Cardiac septum (tissue), 1 donor: ENCODE measurements at places on chromosomes 11 and 22.

GRCh38 chr11:67516806-67517205 lies 6.4 kb downstream of the CABP2 start:
- no peak for DNase-seq

DNA sequence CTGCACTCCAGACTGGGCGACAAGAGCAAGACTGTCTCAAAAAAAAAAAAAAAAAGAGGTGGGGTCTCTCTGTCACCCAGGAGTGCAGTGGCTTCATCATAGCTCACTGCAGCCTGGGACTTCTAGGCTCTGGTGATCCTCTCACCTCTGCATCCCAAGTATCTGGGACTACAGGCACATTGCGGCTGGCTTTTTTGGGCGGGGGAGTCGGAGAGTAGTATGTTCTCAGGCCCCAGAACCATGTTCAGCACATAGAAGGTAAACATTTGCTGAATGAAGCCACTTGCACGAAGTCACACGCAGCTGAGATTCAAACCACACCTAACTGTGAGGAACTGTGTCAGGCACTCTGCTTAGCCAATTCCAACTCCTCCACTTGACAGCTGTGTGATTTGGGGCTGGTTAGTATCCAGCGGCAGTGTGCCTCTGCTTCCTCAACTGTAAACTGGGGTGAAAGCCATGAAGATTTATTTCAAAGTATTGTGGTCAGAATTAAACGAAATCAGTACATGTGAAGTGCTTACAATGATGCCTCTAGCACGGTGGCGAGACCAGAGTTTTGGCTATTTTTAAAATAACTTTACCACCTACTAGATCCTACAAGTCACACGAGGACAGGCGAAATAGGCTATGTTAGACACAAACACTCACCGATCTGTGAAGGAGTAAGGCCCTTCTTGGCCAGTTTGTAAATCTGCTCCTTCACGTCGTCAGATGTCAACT lies 789 bp downstream of the RPS13 start:
- DNase-seq: no peak

DNA sequence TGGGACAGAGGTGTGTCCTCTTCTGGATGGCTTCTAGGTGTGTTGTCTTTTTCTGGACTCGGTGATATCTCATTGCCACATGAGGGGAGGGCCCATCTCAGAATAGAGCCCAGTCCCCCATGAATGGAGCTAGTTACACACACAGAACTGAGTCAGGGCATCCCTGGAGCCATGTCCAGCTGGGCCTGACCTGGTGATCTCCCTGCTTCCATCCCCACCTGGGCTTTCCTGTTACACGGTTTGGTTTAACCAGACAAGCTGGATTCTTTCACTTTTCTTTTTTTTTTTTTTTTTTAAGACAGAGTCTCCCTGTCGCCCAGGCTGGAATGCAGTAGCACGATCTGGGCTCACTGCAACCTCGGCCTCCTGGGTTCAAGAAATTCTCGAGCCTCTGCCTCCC lies 6.1 kb upstream of the A4GALT start:
- DNase-seq: no peak

DNA sequence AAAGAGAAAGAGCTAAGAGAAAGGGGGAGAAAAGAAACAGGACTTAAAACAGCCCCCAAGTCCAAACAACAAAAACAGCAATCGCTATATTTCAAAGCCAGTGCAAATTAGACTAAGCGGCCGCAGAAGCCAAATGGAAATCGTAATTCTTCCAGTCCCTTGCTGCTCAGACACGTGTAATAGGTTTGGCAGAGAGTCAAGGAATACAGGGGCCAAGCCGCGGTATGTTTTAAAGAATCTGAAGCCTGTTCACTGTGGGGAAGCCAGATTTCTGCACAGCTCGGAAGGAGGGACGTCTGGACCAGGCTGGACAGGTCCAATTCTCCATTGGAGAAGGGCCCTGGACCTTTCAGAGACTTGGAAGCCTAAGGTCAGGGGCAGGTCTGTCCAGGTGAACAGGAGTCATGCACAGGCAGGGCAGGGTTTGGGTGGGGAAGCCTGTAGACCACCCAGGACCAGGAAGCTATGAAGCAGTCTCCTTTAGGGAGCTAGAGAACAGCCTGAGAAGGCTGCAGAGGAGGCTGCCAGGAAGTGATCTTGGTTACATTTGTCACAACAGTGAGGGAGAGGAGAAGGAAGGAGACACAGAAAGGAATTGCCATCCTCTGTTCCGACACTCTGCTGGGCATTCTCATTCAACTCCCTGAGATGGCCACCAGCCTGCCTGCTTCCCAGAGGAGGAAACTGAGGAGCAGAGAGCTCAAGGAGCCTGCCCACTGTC lies 265.5 kb upstream of the ISX start:
- DNase-seq: no peak

GRCh38 chr11:69183613-69184012 lies 27.9 kb downstream of the SMIM38 start:
- DNase-seq: no peak

DNA sequence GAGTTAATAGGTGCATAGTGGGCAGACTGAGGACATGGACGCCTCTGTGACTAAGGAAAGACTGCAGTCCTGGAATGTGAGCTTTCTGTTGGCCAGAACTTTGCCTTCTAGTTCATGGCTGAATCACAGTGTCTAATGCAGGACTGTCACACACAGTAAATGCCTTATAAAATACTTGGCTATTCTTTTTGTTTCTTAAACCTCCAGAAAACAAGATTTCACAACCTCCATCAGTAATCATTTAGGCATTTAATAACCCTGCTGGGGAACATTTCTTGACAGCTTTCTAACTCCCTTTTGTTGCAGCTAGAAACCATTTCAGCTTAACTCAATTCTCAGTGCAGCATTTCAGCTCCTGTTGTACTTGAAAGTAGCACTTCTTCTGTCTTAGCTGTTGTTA lies 335.8 kb upstream of the DDI1 start:
- DNase-seq: no peak

- DNase-seq: no peak
Measured at GRCh38 chr22:20584872-20585638, 77.6 kb downstream of the MED15 start.

- DNase-seq: peak; percentile 58
Measured at GRCh38 chr22:38418589-38418988, 36.4 kb downstream of the KCNJ4 start.

DNA sequence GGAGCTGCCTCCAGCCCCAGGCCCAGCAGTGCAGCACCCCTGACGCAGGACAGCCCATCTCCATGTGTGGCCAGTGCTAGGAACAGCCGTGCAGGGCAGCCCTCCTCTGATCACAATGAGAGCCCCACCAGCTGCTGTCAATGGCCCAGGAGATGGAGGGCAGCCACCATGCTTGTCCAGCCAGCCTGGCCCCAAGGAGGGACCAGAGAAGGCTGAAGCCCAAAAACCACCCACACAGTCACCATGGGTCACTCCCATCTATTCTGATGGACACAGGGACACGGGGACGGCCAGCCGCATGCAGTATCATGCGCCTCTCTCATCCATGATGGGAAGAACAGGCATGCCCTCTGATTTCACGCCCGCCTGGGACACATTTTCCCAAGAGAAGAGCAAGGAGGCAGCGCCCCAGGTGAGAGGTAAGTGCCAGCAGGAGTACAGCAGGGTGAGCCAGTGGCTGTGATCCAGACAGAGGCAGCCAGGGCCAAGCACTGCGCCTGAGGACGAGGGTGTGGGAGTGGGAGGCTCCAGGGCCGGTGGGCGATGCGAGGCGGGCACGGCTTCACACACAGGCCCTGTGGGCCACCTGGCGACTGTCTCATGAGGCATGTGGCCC lies 33.6 kb upstream of the GNB1L start:
- no peak for DNase-seq

DNA sequence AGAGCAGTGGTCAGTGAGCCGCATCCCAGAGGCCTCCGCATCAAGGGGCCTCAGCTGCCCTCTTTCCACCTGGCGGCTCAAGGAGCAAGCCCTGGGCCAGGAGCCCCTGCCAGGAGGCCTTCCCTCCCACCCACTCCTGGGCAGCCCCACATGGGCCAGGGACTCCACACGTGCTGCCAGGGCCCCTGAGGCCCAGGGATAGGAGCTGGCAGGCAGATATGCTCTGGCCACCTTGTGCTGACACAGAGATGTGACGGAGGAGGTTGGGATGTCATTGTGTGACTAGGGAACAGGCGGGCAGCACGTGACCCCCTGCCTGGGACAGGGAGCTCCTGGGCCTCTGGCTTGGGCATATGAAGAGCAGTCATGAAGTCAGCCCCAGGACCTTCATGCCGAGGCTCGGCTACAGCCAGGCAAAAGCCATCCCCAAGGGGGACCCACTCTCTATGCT lies 77.9 kb downstream of the PIWIL3 start:
- no peak for DNase-seq

DNA sequence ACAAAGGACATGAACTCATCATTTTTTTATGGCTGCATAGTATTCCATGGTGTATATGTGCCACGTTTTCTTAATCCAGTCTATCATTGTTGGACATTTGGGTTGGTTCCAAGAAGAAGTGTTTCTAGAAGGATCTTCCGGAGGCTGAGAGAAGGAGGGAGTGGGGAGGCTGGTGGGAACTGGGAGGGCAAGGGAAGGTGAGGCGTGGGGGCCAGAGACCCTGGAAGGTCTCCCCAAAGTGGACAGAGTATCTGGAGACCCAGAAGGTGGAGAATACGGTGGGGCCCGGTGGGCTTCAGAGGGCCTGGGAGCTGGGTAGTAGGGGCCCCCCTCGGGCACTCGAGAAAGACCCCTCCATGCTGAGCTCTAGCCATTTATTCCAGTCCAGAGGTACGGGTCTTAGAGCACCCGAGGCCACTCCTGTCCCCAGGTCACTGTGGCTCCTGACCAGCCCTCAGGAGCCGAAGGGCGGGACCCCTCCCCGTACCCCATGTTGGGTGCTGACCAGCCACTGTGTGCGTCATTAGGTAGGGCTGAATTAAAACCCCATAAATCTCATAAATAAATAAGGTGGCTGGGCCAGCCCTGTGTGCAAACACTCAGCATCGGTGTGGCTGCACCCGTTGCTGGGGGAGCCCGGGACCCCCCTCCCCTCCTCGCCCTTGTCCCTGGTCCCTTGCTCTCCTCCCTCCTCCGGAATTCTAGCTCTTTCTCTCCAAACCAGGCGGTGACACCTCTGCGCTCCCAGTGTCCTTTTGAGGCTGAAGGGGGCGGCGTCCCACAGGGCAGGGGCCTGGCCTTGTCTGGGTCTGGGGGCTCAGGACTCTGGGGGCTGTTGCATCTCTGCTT lies 38.8 kb upstream of the MUC5AC start:
- peak; percentile 58 for DNase-seq

DNA sequence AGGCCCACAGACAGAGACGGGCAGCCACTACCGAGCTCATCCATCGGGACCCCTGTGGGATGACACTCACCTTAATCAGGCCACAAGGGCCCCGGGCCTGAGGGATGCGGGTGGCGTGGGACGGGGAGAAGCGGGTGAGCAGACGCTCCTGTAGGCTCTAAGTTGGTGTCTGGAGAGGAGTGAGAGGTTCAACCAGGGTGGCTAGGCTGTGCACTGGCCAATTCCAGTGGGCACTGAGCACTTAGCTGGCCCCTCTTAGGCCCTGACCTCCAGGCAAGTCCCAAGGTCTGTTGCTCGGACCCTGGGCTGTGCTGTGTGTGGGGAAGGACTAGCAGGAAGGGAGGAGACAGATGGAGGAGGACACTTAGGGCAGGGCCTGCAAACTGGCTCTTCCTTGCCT lies 139.3 kb downstream of the ST3GAL4 start:
- no peak for DNase-seq

DNA sequence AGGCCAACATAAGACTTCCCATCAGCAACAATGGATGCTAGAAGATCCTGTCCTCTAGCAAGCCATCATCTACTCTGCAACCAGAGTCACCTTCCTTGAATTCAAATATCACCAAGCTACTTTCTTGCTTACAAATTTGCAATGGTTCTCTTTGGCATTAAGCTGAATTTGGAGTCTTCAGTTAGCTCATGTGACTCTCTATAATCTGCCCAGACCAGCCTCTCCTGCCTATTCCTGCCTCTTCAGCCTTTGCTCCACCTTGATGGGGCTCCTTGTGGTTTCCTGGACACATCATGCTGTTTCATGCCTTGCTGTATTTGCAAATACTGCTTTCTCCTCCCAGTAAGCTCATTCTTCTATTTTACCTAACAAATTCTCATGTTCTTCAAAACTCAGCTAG lies 82.3 kb downstream of the RASSF10 start:
- DNase-seq: no peak

GRCh38 chr22:33076343-33076742 lies 18.2 kb upstream of the SYN3 start:
- no peak for DNase-seq

DNA sequence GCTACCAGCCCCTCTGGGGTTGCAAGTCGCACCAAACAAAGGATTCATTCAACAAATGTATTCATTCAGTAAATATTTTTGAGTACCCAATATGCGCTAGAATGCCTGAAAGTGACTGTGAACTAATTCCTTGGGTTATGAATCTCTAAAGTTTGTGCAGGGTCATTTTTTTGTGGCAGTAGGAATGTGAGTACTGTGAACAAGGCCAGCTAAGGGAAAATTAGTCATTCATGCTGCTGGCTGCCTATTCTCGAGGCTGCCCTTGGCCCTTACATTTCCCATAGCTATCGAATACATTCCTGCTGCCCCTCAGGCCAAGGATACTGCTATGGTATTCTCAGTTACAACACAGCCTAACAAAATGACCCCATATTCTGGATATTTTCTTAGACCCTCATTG lies 141.6 kb downstream of the TRPC6 start:
- no peak for DNase-seq

DNA sequence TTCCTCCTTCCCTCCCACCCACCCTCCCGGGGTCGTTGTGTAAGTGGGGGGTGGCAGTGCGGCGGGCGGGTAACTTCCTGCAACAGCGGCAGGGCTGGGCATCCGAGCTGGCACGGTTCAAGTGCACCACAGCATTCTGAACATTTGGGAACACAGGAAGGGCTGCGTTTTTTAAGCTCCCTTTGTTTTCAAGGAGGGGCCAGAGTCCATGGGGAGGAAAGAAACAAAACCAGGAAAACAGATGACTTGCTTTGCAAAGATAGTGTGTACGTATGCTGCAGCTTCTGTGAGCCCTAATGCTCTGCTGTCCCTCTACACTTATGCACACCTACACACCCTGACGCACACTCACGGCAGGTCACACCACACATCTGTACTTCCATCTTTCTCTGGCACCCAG lies 152.5 kb downstream of the FBXO7 start:
- no peak for DNase-seq

- DNase-seq: no peak
Measured at GRCh38 chr11:9150926-9151325, 59.5 kb upstream of the SCUBE2 start.

GRCh38 chr11:72524711-72525110 lies 90.4 kb upstream of the CLPB start:
- no peak for DNase-seq

DNA sequence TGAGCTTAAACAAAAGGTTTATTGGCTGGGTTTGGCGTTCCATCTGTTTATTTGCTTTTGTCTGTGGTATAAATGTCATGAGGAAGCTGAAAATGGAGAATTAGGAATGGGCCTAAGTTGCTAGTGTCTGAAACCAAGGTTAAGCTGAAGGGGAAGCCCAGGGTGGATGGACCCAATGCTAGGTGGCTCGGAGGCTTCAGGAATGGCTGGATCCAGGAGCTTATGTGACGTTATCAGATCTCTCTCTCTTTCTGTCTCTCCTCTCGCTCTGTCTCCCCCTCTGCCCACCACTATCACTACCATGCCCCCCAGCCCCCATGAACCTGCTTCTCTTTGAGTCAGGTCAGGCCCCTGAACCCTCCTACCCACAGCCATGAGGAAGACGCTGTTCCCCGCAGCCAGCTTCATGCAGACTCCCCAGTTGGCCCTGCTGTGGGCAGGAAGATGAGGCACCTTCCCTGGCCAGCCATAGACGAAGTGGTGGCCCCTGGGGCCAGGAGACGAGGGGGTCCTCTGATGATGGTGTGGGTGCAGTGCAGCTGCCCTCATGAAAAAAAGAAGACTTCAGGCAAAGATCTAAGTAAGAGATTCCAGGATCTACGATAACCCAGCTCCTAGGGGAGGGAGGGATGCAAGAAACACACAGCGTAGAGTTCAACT lies 101.5 kb downstream of the BRD1 start:
- DNase-seq: no peak
